Spinal cord (tissue), 10 donors: ENCODE measurements at places on chromosomes 1 and 21. TPM values are rescaled to one million over a fixed set of nuclear protein-coding genes. Genes with fewer than 3 reads are reported as not detected.

Gene STIL
- polyA plus RNA-seq = 4.4 TPM

Gene NUP210L
- 0.48 TPM for polyA plus RNA-seq

Gene OLIG2
- 164 TPM for polyA plus RNA-seq

Gene S100A1
- polyA plus RNA-seq = 18.5 TPM

Gene SLC2A5
- 6.2 TPM for polyA plus RNA-seq

Gene TMEM269
- polyA plus RNA-seq = 1.3 TPM

Gene DISP3
- 28.5 TPM for polyA plus RNA-seq

Gene MAGOH
- 40.2 TPM for polyA plus RNA-seq

Gene CD1E
- polyA plus RNA-seq = not detected

Gene ACTN2
- polyA plus RNA-seq = 18.0 TPM

Gene FMN2
- polyA plus RNA-seq = 55.3 TPM

Gene NBPF6
- not detected for polyA plus RNA-seq

Gene KIF26B
- polyA plus RNA-seq = 37.1 TPM

Gene RPE65
- polyA plus RNA-seq = 3.7 TPM

Gene CD1D
- polyA plus RNA-seq = 0.90 TPM

Gene BCL2L15
- 2.0 TPM for polyA plus RNA-seq

Gene NES
- 96.9 TPM for polyA plus RNA-seq

Gene MAPKAPK2
- 37.6 TPM for polyA plus RNA-seq

Gene MX2
- polyA plus RNA-seq = 0.90 TPM

Gene WNT9A
- polyA plus RNA-seq = 5.4 TPM

Gene LRRC8D
- 44.2 TPM for polyA plus RNA-seq

Gene LYPD8
- polyA plus RNA-seq = not detected

Gene CLIC4
- 107 TPM for polyA plus RNA-seq

Gene PFKFB2
- polyA plus RNA-seq = 10.7 TPM
